Endothelial cell of umbilical vein (primary cell): ENCODE measurements at places on chromosomes 6 and 20. TPM values are rescaled to one million over a fixed set of nuclear protein-coding genes. Genes with fewer than 3 reads are reported as not detected.

GINS1 gene
- 19.4 and 26.3 TPM in 2 replicates for total RNA-seq

XKR7 gene
- total RNA-seq = 0.04 TPM in 1 of 2 replicates, not detected in the other

ATRN gene
- total RNA-seq = 33.1 and 35.1 TPM in 2 replicates

PRRT1 gene
- total RNA-seq = 0.76 and 1.3 TPM in 2 replicates

SLC22A16 gene
- not detected in 2 replicates for total RNA-seq

GRIK2 gene
- total RNA-seq = not detected in 2 replicates

PTGIS gene
- 4.4 and 6.2 TPM in 2 replicates for total RNA-seq

MYL9 gene
- 90.4 and 116 TPM in 2 replicates for total RNA-seq

CST2 gene
- not detected in 2 replicates for total RNA-seq

RIN2 gene
- 98.5 and 119 TPM in 2 replicates for total RNA-seq

TSBP1 gene
- not detected in 2 replicates for total RNA-seq

DNAH8 gene
- total RNA-seq = 0.29 and 0.97 TPM in 2 replicates

MEI4 gene
- not detected in 2 replicates for total RNA-seq
